Naive thymus-derived CD8-positive, alpha-beta T cell (primary cell): ENCODE measurements at places on chromosomes 5 and 9. TPM values are rescaled to one million over a fixed set of nuclear protein-coding genes. Genes with fewer than 3 reads are reported as not detected.

The SLC6A18 gene
- total RNA-seq: not detected

The PLPP7 gene
- 0.86 TPM for total RNA-seq

The LYSMD3 gene
- total RNA-seq: 25.1 TPM

The ZNF354B gene
- 34.3 TPM for total RNA-seq

The LHX6 gene
- total RNA-seq: 0.60 TPM

The VCP gene
- total RNA-seq: 172 TPM

The PCDHB5 gene
- total RNA-seq: 0.18 TPM

The SLC36A2 gene
- not detected for total RNA-seq

The CFAP90 gene
- total RNA-seq: not detected

The WDR38 gene
- not detected for total RNA-seq

The GZMA gene
- total RNA-seq: 7.3 TPM

The ANKRD18A gene
- total RNA-seq: 1.5 TPM

The SPINK13 gene
- not detected for total RNA-seq

The C1QTNF2 gene
- not detected for total RNA-seq

The LRRC19 gene
- total RNA-seq: not detected

The MARCOL gene
- not detected for total RNA-seq

The PCDHA12 gene
- not detected for total RNA-seq

The TAF11L10 gene
- total RNA-seq: not detected

The DBH gene
- total RNA-seq: not detected

The DMRT3 gene
- total RNA-seq: not detected

The PDE6A gene
- not detected for total RNA-seq

The LECT2 gene
- not detected for total RNA-seq

The C5 gene
- 1.1 TPM for total RNA-seq

The KCNV2 gene
- total RNA-seq: not detected

The PCDHA1 gene
- total RNA-seq: not detected

The MYMK gene
- not detected for total RNA-seq

The CARD9 gene
- 0.70 TPM for total RNA-seq

The C9 gene
- not detected for total RNA-seq

The PAEP gene
- total RNA-seq: not detected

The GABRA6 gene
- total RNA-seq: not detected

The BTNL3 gene
- not detected for total RNA-seq

The MYORG gene
- total RNA-seq: 1.5 TPM

The PAX5 gene
- 8.7 TPM for total RNA-seq

The SPATA31A6 gene
- total RNA-seq: not detected

The GPRIN1 gene
- total RNA-seq: not detected

The PCDHB13 gene
- total RNA-seq: not detected

The AGPAT2 gene
- 3.0 TPM for total RNA-seq
